ENCODE measurements at places on chromosomes 4 and X. TPM values are rescaled to one million over a fixed set of nuclear protein-coding genes. Genes with fewer than 3 reads are reported as not detected.

Gene PABPC5
- 10.8 TPM for polyA plus RNA-seq

Gene HNRNPH2
- polyA plus RNA-seq = 98.1 TPM

Gene PLXNB3
- polyA plus RNA-seq = 4.1 TPM

Gene DACH2
- 3.8 TPM for polyA plus RNA-seq

Gene DMRTC1B
- 3.5 TPM for polyA plus RNA-seq

Gene RBMXL3
- polyA plus RNA-seq = not detected

Gene HPGDS
- 3.6 TPM for polyA plus RNA-seq

Gene CNGA1
- 0.50 TPM for polyA plus RNA-seq

Gene BMPR1B
- 1.8 TPM for polyA plus RNA-seq

Gene COL4A6
- 17.8 TPM for polyA plus RNA-seq

Gene TRO
- 95.6 TPM for polyA plus RNA-seq

Gene EDA
- 5.8 TPM for polyA plus RNA-seq

Gene TRAPPC2
- polyA plus RNA-seq = 18.9 TPM

Gene TCEAL5
- polyA plus RNA-seq = 1.8 TPM

Gene ASB12
- polyA plus RNA-seq = 0.63 TPM

Gene SPANXB1
- not detected for polyA plus RNA-seq

Gene PNPLA4
- polyA plus RNA-seq = 17.4 TPM

Gene CWH43
- not detected for polyA plus RNA-seq

Gene SCML2
- 8.3 TPM for polyA plus RNA-seq

Gene EDA2R
- 0.86 TPM for polyA plus RNA-seq

Gene NOP14
- 22.4 TPM for polyA plus RNA-seq

Gene SRPX2
- polyA plus RNA-seq = 30.6 TPM

Gene FGA
- not detected for polyA plus RNA-seq

Gene NDUFA1
- 85.9 TPM for polyA plus RNA-seq

Gene NWD2
- polyA plus RNA-seq = 0.03 TPM

Gene PAGE4
- polyA plus RNA-seq = 0.55 TPM

Gene PCSK1N
- polyA plus RNA-seq = 5.6 TPM

Gene CHIC1
- polyA plus RNA-seq = 8.2 TPM

Gene NMU
- polyA plus RNA-seq = 4.1 TPM

Gene WDR1
- polyA plus RNA-seq = 152 TPM

Gene TRMT10A
- polyA plus RNA-seq = 15.9 TPM

Gene DNAAF6
- polyA plus RNA-seq = 1.4 TPM

Gene GPR34
- 6.3 TPM for polyA plus RNA-seq

Gene TMLHE
- 25.3 TPM for polyA plus RNA-seq

Gene GPM6B
- 37.5 TPM for polyA plus RNA-seq

Gene CENPVL3
- polyA plus RNA-seq = 0.10 TPM

Gene CCSER1
- 5.2 TPM for polyA plus RNA-seq

Measured in right lung (tissue), 10 donors.